GM12865 (cell line): ENCODE measurements at places on chromosomes 11 and 22.

DNA sequence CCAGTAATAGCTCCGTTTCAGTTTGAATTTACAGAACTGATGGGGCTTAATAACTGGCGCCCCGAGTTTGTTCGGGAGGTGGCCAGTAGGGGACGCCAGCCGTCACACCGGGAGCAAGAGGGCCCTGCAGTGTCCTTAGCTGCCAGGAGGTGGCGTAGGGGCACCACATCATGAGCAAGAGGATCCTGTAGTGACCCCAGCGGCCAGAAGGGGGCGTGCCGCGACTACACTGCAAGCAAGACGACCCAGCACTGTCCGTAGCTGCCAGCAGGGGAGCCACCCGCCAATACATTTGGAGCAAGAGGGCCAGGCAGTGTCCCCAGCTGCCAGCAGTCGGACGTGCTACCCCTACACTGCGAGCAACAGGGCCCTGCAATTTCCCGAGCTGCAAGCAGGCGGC lies 663.7 kb upstream of the B3GAT1 start:
- peak; percentile 67 for DNase-seq

GRCh38 chr11:31887180-31887579 lies 76.1 kb upstream of the PAX6 start:
- peak; percentile 12 for DNase-seq

GRCh38 chr11:124276081-124276480 lies 19.9 kb downstream of the OR8G5 start:
- DNase-seq, result no peak

DNA sequence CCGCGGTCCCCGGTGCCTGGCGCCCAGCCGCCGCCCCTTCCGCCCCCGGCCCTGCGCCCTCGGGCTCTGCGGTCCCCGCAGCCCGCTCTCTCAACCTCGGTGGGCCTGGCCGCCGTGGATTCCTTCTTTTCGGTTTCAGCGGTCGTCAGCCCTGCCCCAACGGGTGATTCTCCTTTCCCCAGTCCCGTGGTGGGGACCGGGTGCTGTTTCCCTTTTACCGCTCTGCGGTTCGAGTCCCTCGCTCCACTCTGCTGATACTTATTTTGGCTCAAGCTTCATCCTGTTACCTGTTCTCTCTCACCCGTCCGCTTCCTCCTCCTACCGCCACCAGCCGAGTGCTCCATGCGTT lies 494 bp downstream of the ZDHHC5 start:
- DNase-seq, result peak; percentile 47
